ENCODE measurements at places on chromosomes 16 and 17. TPM values are rescaled to one million over a fixed set of nuclear protein-coding genes. Genes with fewer than 3 reads are reported as not detected.

GRCh38 chr17:17771498-17772201, 65.1 kb downstream of the SREBF1 start:
- no peak for DNase-seq

DNA sequence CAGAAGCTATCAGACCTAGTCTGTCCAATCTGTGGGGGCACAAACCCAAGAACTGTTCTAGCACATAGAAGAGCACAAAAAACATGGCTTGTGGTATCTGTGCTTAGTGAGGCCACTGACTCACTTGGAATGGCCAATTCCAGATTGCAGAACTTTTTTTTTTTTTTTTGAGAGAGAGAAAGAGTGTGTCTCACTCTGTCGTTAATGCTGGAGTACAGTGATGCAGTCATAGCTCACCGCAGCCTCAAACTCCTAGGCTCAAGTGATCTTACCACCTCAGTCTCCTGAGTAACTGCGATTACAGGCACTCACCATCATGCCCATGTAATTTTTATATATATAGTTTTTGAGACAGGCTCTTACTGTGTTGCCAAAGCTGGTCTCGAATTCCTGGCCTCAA, 77.2 kb upstream of the CLEC3A start:
- DNase-seq = no peak

- no peak for DNase-seq
These were observed 54.8 kb upstream of the MTMR4 start for GRCh38 chr17:58569196-58569595.

DNA sequence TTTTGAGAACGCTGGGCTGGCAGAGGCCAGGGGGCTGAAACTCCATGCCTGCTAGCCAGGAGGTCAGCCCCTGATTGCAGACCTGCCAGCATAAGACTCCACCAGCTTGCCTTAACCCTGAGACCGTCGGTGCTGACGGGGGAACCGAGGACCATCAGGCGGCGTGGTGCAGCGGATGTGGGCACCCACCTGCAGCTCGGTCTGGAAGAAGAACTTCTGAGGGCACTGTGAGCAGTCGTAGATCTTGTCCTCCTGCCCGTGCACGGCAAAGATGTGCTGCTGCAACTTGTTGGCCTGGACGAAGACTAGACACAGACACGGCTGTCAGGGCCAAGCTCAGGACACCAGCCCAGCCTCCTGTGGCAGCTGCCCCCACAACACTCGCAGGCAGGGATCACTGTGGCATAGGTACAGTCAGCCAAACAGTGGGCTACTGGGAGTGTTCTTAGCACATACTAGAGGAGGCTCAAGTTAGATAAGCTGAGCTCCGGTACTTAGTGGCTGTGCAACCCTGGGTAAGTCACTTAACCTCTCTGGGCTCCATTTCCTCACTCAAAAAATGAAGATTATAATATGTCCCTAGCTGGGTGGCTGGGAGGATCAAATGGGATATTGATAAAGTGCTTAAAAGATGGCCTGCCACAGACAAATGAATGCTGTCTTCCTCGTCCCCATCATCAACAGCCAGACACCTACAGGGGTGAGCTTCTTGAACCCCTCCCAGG, 150.0 kb downstream of the C16orf78 start:
- DNase-seq = no peak

DNA sequence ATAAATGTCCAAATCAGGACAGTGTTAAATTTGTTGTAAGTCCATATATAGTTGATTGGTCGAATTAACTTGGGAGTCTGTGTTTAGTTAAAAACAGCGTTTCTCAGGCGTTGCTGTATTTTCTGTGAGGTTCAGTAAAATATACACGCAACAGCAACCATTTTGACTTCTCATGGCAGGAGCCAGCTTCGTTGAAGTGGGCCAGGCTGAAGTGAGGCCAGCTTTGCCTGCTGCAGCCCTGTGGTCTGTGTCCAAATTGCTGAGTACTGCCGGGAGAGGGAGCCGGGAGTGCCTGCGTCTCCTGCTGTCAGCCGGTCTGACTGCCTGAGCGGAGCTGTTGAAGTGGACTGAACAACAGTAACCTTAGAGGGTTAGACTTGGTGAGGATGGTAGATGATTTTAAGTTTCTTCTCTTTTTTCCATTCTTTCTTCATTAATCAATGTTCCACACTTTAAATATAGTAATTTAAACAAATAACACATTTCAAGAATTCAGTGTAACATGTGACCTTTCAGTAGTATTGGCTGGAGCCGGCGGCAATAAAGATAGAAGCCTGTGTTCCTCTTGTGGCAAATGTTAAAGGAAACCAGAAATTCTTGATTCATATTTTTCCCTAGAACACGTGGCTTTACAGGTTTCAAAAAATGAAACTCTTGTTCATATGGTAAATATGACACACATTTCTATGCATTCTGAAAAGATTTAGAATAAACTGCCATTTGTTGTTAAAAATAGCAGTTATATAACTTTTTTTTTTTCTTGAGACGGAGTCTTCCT, 37.0 kb upstream of the ZNF750 start:
- peak; percentile 79 for DNase-seq

DNA sequence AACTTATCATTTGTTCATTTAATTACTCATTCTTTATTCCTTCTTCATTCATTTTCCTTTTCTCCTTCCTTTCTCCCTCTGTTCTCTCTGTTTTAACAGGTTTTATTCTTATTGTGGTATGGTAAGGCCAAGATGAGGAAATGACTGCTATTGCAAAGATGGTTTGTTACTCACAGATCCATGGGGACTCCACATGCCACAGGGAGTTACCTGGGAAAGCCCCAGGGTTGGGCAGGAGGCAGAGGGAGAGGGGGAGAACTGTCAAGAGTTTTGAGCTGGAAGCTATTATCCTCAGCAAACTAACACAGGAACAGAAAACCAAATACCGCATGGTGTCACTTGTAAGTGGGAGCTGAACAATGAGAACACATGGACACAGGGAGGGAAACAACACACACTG, 453.3 kb downstream of the WWOX start:
- no peak for DNase-seq

DNA sequence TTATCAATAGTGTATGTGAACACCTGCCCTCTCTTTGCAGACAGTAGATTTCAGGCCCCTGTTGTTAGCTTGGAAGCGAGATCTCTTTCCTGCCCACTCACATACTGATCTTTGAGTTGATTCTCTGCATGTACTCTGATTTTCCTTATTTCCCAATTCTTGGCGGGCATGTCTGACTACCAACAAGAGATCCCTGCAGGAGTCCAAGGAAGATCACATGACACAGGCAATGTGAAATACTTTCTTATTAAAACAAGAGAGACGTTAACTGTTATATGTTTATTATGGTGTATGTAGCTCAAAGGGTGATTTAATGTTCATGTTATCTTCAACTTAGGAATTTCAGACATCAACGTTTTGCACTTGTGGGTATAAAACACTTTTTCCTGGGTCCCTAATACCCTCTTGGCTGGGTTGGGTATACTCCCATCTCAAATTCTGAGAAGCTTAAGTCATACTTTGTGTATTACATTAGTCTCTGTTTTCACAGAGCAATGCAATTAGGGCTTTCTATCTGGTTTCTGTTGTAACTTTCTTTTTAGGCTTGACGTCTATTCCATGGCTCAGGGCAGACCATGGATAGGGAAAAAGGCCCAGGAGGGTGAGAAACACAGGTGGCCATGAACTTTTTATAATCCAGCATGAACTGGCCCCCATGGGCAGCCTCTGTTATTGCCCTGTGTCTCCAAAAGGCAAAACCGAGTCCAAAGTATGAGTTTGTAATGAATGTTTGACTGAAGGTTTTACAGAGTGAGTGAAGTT, 32.2 kb downstream of the HSD17B2 start:
- DNase-seq = no peak

SULT1A4 gene
- total RNA-seq = 6.1 TPM

SMIM5 gene
- total RNA-seq = not detected

MAF gene
- total RNA-seq = not detected

CIBAR2 gene
- not detected for total RNA-seq

MT1H gene
- total RNA-seq = not detected

- DNase-seq = no peak
These were observed 281.7 kb downstream of the GRIN2A start for GRCh38 chr16:9900576-9900975.

UBE2Z gene
- 106 TPM for total RNA-seq

CLEC18B gene
- not detected for total RNA-seq

TOM1L1 gene
- 13.9 TPM for total RNA-seq

MSLN gene
- not detected for total RNA-seq

All from MG63 (cell line).